ENCODE measurements at places on chromosomes 6 and 20.

- no peak for DNase-seq
Measured at GRCh38 chr6:5108068-5108467, 22.9 kb downstream of the PPP1R3G start.

DNA sequence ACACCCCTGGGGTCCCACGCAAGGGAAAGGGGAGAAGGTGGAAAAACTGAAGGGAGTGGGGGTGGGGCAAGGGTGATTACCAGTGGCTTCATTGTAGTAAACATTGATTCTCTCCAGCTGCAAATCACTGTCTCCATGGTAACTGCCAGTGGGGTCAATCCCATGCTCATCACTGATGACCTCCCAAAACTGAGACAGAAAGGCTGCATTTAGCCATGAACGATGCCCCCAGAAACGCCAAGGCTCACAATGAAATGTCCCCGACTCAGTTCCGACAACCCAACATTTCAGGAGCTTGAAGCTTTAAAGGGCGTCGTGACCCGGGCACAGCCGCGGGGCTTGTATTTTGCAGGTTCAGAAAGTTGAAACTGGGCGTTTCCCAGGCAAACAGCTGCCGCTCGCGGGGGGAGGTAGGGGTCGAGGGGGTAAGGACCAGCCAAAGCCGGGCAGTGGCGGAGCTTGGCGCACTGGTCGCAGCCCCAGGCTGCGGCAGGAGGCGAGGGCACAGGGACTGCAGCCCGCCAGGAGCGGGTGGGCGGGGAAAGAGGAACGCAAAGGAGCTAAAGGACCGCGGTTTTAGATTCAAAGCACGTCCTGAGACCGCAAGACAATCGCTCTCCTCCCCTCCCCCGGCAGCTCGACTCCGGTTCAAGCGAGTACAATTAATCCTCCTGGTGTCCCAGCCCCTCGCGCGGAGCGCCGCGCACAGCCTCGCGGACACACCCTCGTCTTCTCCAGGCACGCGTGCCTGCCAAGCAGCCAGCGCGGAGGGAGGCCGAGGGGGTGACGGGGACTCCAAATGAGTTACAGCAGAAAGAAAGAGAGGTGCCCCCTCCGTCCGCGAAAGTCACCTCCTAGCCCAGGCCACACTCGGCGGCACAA, 731 bp downstream of the TUBB2B start:
- DNase-seq: peak; percentile 27

DNA sequence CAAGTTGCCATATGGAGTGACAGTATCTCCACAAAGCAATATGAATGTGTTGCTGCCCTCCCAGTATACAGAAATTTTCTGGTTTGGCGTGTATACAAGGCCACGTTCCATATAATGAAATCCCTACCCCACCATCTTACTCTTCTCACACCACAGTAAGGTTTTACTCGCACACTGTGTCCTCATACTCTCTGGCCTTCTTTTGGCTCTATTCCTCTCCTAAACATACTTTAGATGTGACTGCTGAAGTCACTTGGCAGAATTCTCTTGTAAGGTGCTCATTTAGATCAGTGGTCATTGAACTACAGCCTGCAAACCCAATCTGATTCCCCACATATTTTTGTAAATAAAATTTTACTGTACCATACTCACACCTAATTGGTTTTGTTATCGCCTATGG, 123.2 kb downstream of the RFPL4B start:
- no peak for DNase-seq

GRCh38 chr20:62494537-62494936, 18.7 kb upstream of the GATA5 start:
- DNase-seq: no peak
